ENCODE measurements at places on chromosomes 16 and 17.

GRCh38 chr16:55058576-55058975 is 127.9 kb downstream of the IRX5 start:
- no peak for DNase-seq

DNA sequence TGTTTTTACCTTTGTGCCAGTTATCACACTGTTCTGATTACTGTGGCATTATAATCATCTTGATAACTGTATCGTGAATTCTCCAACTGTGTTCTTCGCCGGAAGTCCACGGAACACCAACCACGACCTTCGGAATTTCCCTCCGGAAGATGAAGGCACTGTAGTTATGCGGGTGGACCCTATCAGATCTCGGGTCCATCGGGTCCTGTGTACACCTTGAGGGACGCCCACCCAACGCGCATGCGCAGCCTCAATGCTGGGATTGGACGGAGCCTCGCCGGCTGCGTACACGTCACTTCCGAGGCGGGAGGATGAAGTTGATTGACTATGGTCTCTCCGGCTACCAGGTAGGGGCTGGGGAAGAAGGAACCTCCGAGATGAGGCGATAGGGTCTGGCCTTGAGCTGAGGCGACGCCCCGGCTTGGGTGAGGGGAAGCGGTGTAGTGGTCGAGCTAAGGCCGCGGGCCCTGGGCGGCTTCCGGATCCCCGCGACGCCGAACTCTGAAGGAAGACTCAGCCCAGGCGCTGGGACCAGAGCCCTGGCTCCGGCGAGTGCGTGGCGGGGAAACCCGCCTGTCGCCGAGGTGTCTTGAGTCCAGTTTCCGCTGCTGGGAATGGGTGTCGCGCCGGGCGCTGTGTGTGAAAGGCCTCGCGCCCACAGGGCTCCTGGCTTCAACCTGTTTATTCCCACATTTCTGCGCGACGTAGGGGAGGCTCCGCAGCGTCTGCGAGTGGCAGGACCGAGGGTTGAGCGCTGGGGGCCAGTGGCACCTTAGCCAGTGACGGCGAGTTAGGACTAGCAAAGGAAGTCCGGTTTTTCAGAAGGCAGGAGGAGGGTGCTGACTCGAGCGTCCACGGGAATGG is at the start of gene DHRS7B:
Gene DHRS7B (plus strand): TSS at position 320 of the 864 bp plus-strand sequence. CDS start 8 bp downstream, at position 328.
- peak; percentile 98 for DNase-seq

GRCh38 chr17:79825580-79825921 is 13.7 kb downstream of the CBX4 start:
- no peak for DNase-seq

GRCh38 chr16:1403733-1404132 is 10.8 kb downstream of the UNKL start:
- no peak for DNase-seq

- DNase-seq = no peak
Observed at GRCh38 chr17:74432424-74432690, 469 bp downstream of the GPRC5C start.

DNA sequence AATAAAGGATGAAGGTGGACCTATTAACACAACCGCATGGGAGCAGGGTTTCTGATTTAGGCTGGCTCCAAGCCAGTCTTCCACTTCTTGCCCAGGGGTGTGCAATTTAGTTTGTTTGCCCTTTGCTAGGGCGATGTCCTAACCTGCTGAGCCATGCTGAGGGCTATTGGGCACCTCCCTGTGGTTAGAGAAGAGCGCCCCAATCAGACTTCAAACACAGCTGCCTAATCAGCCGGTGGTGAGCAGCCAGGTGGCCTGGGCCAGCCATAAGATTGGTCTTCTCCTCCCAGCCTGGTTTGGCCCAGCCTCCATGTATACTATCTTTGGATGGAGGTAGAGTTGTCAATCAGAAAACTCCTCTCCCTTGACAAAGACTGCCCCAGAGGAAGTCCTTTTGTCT is 15.7 kb downstream of the TMEM94 start:
- peak; percentile 74 for DNase-seq

- DNase-seq = peak; percentile 90
Observed at GRCh38 chr16:22077700-22078313, 14.5 kb upstream of the VWA3A start.

- no peak for DNase-seq
Observed at GRCh38 chr16:78556421-78556820, 457.0 kb downstream of the WWOX start.

DNA sequence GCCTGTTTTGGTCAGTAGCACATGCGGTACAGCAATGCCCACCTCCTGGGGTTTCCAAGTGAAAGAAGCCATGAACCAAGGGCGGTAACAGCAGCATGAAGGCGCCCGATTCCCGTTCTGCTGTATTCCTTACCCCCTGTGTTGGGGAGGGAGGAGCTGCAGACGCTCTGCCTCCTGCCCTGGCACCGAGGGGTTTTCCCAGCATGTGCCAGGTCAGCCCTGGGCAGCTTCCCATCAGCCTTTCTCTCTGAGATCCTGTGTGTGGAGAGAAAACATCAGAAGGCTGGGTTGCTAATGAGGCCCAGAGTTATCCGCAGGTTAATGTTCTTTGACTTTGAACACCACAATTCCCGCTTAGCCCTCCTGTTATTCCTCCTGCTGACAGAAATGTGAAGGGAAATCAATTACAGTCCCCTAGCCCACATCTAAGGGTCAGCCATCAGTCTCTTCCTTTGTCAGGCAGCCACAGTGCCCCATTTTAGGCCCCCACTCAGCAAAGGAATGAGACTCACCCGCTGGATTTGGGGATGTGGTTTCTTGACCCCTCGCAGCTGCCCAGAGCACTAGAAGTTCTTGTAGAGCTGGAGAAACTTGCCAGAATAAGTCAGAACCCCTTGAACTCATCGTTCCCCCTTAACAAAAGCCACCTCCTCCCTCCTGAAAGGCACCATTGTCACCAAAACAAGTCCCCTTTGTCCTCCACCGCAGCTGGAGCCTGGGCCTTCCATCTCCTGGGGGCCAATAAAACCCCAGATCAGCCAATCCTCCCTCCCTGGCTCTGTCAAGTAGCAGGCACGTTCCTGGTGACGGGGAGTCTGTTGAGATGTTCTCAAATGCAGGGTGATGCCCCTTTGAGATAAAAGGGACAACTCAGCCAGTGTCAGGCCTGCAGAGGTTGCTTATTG is 168.5 kb downstream of the KATNIP start:
- no peak for DNase-seq

GRCh38 chr16:81707411-81708265 is 71.5 kb upstream of the PLCG2 start:
- no peak for DNase-seq

DNA sequence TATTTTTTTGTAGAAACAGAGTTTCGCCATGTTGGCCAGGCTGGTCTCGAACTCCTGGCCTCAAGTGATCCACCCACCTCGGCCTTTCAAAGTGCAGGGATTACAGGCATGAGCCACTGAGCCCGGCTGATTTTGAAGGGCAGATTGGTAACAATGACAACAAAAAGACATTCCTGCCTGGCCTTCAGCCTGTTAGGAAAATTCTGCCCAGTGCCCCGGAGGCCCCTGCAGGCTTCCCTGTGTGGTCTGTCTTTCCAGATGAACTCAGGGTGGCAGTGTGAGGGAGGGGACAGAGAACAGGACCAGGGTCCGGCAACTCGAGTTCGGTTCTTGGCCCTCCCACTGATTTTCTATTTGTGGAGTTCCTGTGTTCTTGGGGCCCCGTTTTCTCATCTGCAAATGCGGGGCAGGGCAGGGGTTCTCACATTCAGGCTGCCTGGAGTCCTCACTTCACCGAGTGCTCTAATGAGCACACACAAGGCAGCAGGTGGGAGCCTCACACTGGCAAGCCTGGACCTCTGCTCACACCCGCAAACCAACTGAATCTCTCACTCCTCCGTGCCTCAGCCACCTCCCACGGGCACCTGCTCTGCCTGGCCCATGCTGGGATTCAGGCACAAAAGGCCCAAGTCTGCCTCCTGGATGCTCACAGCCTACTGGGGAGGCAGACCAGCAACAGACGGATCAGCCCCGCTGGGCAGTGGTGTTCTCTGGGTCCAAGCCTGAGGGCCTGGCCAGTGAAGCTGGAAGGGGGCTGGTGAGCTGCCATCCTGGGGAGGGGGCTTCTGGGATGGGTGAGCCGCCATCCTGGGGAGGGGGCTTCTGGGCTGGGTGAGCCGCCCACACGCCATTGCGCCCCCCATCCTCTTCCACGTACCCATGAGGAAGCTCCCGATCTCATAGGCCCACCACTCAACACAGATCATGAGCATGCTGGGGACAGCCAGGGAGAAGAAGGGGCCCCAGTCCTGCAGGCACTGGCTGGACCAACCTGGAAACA is 10.3 kb downstream of the SLC47A2 start:
- DNase-seq = no peak

DNA sequence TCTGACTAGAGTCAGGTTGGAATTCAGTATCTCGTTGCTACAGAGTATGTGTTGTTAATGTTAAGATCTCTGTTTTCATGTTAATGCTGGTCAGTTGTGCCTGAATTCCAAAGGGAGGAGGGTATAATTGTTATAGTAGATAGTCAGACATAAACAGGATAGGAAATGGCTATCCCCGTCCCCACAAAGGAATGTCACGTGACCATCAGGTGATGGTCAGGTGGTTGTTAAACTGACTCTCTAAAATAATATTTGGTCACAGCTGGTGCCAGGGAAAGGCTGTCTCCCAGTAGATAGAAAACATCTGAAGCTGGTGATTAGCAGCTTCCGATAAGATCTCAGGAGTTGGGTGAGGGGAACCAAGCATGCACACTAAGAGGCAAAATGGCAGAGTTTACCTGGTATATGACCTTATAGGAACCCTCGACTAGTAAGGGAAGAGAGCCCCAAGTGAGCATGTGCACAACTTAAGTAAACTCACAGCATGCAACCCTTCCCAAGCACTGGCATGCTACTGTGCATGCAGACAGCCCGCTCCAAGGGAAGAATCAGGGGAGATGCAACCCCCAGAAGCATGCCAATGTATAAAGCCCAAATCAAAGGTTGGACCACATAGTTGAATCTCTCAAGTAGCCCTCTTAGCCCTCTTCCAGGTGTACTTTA is 27.4 kb upstream of the SLC6A2 start:
- no peak for DNase-seq

- no peak for DNase-seq
Observed at GRCh38 chr17:82257473-82257872, 16.0 kb downstream of the CSNK1D start.
